ENCODE measurements at places on chromosomes 7 and 10.
A peak's percentile ranks its signal among the peaks of the same experiment; 100 is the strongest.

- DNase-seq = no peak
These were observed 663 bp downstream of the HERPUD2 start for GRCh38 chr7:35694161-35694783.

DNA sequence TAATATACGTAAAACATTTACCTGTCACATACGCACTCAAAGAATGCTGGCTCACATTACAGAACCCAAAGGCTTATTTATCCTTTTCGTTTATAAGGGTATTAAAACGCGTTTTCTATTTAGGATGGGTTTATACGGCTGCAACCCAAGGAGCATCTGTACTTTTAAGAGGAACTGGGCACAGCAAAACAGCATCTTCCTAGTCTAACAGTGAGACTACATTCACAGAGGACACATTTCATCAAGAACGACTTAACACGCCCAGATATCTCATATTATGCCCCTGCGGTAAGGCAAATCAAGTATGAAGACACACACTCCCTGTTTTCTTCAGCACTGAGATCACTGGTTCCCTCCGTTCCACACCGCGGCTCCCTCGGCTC lies 533 bp upstream of the DMTF1 start:
- DNase-seq = peak; percentile 14

GRCh38 chr10:103145046-103145445 lies 48.0 kb downstream of the NT5C2 start:
- DNase-seq = no peak

DNA sequence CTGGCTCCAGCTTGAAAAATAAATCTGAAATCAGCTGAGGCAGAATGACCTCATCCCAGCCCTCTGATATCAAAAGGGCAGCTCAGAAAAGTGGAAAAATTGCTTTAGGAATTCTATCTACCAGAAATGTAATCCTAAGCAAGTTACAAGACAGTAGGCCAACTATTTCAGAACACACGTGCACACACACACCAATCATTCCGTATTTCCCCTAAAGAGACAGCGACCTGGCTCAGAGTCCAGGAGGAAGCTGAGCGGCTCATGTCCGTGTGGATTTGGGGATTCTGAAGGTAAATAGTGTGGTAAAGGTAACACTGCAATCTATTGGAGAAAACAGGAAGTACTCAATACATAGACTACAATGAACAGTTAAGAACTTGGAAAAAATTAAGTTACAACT lies 288.2 kb downstream of the CALN1 start:
- DNase-seq = no peak

GRCh38 chr7:31763548-31763947 lies 76.5 kb downstream of the PPP1R17 start:
- no peak for DNase-seq

- no peak for DNase-seq
These were observed 54.6 kb downstream of the VSTM2A start for GRCh38 chr7:54596747-54597146.

DNA sequence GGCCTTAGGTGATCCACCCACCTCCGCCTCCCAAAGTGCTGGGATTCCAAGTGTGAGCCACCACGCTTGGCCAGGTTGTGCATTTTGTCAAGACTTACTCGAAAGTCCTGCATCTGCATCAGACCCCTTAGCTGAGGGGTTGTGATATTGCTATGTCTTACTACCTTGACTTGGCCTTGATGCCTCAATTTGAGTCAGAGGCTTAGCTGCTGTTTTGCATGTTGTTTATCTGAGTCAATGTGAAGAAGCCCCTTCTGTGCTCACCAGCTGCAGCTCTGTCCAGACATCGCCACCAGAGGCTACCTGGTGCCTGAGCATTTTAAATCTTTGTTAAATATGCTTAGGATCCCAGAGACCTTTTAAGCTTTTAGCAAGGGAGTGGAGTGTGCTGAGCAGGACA lies 18.1 kb downstream of the UBE2D4 start:
- no peak for DNase-seq

- no peak for DNase-seq
These were observed 32.4 kb downstream of the NSUN6 start for GRCh38 chr10:18619016-18619415.

GRCh38 chr10:9175200-9175599 lies 1120.7 kb downstream of the GATA3 start:
- DNase-seq = no peak
